ENCODE measurements at places on chromosomes 1 and 21.
A peak's percentile ranks its signal among the peaks of the same experiment; 100 is the strongest.

DNA sequence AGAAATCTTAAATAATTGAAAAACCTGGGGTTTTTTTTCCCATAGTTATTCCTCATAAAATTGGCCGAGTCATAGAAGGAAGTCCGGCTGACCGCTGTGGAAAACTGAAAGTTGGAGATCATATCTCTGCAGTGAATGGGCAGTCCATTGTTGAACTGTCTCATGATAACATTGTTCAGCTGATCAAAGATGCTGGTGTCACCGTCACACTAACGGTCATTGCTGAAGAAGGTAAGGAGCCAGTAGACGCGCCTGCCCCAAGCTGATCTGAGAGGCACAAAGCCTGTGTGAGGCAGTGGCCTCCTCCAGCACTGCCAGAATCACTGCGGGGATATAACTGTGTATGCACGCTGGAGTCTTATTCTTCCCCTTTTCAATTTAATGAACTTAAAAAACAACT, 100.3 kb downstream of the PHTF1 start:
- no peak for DNase-seq

DNA sequence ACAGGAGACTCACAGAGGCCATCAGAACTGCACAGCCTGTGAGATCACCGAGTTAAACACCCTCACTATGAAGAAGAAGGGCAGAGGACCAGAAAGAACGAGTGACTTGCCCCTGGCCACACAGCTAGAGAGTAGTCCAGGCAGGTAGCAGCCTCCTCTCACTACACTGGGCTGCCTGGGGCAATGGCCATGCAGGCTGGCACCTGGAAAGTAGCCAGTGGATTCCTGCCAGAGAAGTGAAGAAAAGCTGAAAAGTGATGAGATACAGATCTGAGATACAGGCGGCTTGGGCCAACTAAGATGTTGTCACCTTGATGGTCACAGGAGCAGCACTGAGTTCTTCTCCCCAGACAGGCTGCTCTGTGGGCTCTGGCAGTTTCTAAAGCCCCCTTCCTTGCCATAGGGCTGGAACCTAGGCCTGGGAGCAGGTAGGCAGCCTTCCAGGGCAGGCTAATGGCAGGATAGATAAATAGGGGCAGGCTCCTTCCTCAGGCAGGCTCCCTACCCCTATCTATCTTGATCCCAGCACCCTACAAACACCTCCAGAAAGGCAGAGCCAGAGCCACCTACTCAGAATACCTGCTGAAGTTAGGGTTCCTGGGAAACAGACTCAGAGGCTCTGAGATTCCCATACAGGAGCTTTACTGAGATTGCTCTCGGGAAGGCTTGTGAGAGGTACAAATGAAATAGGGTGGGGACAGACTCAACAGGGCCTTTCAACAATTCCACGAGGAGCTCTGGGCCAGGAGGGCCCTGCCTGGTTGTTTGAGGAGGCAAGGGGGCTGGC, 106.3 kb downstream of the BEND5 start:
- no peak for DNase-seq

- DNase-seq: no peak
Measured at GRCh38 chr21:33279330-33279820, 13.2 kb downstream of the IL10RB start.

DNA sequence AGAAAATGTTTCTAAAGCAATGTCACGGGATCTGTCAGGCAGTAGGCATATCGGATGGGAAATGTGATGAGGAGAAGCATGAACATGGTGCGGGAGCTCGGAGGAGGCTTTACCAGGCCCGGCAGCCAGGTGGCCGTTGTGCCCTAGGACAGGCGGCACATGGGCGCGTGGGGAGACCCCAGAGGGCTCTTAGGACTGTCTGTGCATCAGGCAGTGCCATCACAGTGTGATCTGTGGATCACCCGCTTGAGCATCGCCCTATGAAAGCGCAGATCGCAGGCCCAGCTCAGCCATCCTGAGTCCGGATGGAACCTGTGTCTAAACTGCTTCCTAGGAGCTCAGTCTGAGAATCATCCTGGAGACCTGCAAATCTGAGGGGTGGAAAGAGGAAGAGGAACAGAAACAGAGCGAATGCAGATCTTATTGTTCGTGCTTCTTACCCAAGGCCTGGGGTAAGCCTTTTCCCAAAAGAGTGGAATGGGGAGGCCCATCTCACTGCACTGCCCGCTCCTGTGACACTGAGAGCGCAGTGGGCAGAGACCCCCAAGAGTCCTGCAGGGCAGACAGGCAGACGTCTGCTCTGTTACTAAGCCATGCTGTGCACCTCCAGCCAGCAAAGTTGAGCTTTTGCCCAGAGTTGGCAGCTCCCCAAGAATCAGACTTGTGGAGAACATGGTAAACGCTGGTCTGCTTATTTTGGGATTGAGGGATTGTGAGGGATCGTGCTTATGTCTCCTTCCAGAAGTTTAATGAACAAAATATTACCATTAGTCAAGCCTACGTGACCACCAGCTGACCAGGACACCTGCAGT, 251.0 kb downstream of the RHOU start:
- DNase-seq: peak; percentile 76

DNA sequence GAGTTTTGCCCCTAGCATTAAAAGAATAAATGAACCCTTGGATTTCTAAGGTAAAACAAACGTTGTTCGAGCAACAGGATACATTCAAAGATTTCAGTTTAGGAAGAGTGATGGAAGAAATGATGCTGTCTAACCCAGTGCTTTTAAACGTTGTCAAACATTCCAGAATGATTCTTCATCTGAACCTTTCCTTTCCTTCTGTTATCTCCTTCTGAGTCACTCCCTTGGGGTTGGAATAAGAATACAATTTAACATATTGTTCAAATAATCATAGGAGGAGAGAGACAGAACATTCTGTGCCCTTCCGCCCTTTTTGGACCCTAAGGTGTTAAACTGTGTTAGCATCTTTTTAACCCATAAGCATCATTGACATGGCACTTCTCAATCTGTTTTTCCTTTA, 61.1 kb upstream of the RCOR3 start:
- DNase-seq: no peak

DNA sequence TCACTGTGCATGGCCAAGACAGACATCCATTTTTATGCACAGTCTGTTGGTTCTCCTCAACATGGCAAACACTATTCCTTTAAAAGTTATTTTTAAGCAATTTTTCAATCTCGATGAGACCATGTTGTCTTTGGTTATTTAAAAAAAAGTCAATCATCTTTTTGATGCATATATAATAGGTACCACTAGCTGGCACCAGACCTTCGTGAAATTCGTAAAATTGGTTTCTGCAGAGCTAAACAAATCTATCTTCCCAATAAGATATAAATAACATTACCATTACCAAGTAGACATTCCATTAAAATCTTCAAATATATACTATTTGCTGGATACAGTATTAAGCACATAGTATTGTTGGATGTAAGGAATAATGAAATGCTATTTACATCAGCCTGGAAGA, 220.0 kb upstream of the GREM2 start:
- DNase-seq: no peak

DNA sequence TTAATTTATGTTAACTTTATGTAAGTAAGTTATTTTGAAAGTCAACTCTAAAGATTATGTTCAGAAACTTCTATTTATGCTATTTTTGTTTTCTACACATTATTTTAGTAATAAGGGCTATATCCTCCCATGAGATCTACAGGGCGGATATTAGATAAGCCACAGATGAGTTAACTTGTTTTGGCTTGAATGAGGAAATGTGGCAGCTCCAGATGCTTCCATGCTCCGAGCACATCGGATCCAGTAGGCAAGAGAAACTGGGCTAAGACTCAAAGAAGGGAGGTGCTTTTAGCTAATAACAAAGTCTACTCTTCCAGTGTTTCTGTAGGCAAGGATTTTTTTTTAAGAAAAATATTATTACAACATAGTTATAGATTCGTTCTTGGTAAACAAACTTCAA, 20.0 kb upstream of the LAMC1 start:
- DNase-seq: no peak

DNA sequence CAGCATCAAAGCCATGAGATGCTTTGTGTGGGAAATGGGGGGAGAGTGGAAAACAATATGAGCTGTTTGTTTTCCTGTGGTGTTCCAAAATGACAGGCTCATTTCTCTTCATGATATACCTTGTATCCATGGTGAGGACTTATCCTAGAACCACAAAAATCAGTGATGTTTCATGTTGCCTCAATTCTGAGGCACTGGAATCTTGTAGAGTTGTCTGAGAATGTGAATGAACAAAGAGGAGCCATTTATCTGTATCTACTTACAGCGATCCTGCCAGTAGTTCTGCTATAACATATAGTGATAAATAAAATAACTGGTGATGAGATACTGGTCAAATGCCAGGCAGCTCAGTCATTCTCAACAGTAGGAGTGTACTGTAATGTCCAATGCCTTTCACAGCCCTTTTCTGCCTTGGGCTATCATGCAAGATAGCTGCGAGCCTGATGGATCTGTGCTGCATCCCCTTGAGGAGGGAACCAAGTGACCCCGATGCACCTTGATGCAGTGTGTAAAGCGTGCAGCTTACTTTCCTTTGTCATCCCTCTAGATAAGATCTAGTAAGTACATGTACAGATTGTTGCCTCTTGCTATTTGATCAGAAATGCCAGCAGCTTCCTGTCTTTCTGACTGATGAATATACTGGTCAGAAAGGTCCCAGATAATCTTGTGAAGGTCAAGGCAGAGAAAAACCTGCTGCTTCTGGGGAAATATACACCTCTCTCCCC, 52.8 kb downstream of the SLC44A3 start:
- DNase-seq: no peak

DNA sequence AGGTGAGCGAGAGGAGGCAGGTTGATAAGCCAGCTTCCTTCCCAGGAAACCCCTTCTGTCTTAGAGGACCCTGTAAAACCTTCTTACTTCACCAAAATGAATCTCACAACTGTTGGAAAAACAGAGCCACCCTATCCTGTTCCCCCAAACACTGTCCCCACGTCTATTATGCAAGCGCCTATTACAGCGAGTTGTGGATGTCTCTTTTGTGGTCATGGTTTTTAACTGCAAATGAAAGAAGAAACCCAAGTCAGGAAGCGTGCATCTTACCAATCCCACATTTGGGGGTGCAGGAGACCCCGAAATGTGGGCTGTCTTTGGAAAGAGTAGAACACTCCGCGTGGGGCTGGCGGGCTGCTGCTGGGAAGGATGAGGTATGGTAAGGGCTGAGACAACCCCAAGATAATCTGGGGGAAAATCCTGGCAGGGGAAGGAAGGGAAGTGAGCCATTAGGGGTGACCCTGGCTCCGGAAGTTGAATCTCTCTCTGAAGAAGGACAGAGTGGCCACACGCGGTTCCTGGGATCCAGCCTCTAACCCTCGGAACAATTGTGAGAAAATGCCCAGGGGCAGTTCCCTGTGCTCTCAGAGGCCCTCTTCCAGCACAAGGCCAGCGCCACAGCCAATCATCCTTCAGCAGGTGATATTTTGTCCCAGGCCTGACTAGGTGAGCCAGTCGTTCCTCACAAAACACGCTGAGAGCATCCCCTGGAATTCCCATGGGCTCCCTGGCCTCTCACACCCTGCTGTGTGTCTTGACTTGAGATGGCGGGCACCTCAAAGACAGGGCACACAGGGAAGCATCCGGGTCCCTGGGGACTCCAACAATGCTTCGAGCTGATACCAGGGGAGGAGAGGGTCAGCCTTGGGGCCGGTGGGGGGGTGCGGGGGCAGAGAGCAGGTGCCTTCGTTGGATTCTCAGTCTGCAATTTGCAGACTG, 168.5 kb upstream of the IRF2BP2 start:
- DNase-seq: no peak

DNA sequence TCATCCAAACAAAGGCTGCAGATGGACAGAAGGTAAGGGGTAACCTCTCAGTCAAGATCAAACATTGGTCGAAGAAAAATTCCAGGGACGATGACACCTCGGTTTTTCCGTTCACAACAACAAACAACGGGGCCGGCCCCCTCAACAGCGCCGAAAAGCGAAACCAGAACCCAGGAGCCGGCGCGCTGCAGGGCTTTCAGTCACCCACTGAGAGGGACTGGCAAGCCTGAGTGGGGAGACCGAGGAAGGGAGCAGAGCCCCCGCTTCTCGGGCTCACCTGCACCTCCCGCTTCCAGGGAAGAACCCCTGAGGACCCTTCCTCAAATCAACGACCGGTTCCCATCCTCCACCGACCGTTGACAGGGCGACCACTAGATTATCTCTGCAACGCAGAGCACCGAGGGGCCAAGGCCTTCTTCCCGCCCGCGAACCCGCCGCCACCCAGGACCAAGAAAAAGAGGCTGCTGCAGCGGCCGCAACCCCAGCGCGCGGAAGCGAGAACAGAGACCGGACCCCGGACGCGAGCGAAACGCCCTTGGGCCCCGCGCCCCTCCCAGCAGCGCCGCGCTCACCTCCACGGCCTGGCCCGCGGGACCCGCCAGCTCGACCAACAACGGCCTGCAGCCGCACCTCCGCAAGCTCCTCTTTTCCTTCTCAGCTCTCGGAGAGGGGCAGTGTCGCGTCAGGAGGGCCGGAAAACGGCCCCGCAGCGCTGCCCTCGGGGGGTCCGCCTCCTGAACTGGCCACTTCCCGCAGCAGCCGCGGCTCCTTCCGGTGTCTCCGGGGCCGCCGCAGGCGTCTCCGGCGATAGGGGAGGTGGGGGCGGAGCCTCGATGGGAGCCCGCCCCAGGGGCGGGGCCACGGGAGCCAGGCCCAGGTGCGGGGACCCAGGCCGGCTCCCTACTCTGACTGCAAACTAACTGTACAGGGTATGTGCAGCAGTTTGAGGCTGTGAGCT, at the start of gene USP33:
Gene USP33 (minus strand): TSS at position 782 of the 958 bp plus-strand sequence. CDS start 18,155 bp downstream, outside the sequence.
- peak; percentile 96 for DNase-seq

DNA sequence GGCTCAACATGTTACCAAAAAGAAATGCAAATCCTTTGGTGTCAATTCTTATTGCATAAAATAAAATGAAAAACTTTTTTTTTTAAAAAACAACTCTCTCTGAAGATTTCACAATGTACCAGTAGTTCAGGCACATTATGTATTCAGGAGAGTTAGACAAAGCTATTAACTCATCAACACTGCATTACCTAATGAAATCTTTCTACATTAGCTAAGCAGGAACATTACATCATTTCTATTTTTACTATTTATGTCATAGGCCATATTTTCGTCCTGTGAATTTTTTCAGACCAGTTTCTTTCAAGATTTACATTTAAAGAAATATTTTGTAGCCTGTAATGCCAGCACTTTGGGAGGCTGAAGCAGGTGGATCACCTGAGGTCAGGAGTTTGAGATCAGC, 366.2 kb downstream of the USH2A start:
- DNase-seq: no peak

DNA sequence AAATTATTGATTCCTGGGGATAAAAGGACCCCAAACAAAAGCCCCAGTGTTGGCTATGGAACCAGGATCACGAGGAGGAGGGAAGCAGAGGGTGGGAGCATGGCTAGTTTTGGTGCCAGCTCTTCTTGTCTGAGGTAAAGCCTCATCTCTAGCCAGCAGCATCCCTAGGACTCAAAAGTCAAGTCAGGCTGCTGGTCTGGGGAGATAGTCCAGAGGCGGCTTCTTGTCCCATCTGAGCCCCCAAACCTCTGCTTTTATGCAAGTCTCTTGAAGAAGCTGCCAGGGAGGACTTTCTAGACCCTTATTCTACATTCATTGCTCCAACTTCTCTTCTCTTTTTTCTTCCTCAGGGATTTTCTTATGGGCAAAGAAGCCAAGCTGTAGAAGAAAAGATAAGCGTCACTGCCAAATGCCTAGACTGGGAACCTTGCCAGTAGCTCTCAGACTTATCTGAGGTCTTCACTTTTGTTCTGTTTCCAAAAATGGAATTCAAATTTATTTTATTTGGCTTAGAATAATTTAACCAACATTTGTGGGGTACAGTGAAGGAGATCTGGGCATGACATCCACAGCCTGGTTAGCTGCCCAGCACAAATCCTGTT, 6.9 kb upstream of the ANKRD35 start:
- no peak for DNase-seq

GRCh38 chr1:147491098-147491497, 50.2 kb upstream of the BCL9 start:
- DNase-seq: no peak

Measured in cardiac septum (tissue), 1 donor.